ENCODE measurements at places on chromosomes 5 and 9.

DNA sequence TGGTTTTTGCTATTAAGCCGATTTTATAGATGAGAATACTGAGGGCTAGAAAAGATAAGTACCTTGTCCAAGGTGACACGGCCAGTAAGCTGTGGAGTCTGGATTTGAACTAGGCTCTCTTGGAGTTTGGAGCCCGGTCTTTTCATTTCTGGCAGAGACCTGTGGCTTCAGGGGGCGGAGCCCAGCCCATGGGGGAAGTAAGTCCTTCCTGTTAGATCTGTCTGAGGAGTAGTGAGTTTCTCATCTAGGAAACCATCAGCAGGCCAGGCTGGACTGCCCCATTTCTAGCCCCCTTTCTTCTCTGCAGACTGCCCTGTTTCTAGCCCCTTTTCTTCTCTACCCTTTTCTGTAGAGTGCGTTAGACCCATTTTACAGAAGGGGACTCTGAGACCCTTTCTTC is 521 bp upstream of the PTGS1 start:
- no peak for DNase-seq

DNA sequence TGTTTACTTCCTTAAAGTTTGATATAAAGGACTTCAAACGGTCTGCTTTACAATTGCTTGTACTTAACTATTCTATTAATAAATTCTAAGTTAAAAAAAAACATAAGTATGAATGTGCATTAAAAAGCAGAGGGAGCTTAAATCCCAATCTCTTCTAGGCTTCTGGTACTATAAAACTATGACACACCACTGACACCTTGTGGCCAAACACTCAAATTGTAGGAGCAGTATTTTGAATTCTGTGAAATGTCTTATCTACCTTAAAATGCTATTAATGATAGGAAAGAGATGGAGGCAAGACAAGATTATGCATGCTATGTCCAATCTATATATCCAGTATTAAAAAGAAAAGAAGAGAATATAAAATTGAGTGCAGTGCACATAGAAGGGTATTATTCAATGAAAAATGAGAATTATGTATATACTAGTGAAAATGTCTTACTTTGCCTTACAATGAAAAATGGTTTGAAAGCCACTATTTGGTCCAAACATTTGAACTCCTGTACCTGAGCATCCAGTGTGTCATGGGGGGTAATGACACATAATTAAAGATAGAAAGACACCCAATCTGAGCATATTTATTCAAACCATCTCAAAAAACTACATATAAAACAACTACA is 87.6 kb downstream of the ERP44 start:
- DNase-seq: peak; percentile 30

DNA sequence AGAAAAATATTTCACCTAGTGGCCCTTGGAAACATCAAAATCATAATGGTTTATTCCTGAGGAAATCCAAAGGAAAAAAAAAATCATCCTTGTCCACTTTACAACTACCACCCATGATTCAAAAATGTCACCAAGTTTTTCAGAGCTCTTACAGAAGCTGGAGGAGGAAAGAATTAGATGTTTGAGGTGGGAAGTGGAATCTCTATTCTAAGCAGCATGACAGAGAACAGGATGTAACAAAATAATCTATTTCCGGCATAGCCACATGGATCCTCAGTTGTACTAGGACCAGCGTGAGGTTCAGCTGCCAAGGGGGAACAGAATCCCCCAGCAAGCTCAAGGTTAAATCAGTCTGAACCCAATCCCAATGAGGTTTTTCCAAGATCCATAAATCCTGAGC is 40.2 kb downstream of the FBXW11 start:
- no peak for DNase-seq

- DNase-seq: no peak
Measured at GRCh38 chr9:693201-694091, 148.1 kb upstream of the DMRT1 start.

GRCh38 chr5:179187229-179187678 is 127.1 kb downstream of the ZNF354C start:
- DNase-seq: no peak

GRCh38 chr5:72515211-72515610 is 8.0 kb upstream of the ZNF366 start:
- DNase-seq: no peak

DNA sequence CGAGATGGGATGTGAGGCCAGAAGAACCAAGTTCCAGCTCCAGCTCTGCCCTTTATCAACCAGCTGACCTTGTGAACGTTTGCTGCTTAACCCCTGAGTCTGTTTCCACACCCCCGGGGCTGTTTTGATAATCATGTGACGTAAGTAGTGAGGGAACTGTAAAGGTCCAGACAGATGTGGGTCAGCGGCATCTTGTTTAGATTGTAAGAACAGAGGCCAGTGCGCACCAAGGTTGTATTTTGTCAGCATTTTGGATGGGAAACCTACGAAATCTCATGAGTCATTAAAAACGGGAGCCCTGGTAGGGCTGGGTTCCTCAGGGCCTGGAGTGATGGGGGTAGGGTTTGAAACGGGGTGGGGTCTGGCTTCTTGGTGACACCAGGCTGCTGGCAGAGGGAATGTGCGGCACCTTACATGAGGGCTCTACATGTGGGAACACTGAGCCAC is 13.8 kb upstream of the COL15A1 start:
- no peak for DNase-seq

DNA sequence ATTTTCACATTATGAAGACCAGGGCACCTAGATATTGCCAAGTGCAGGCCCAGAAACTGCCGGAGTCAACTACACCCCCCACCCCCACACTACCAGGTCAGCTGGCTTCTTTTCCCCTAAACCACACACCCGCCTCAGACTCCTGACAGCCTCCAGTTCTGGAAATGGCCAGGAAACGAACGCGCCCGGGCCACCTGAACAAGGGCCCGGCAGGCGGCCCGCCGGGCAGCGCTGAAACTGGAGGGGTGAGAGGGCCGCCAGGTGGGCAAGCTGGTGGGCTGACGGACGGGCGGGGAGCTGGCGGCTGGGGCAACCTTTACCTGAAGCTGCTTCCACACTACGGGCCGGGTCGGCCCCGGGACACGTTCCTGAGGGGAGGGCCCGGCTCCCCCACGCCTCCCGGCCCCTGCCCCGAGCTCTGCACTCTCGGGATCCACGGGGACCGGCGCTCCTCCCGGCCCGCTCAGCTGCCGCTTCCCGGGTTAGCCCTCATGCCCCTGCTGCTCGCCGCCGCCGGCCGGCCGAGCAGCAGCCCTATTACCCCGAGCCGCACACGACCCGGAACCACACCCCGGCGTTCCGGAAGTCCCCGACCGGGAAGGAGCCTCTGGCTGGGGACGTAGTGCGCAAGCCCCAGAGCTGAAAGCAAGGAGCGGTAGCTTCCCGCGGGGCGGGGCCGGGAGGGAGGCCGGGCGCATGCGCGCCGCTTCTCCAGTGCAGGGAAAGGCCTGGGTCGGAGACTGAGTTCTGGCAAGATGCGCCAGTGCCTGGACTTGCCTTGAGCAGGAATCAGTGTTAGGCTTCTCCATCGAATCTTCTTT is at the start of gene MAPKAP1:
Gene MAPKAP1 (minus strand): TSS at position 558 of the 821 bp plus-strand sequence. CDS start 34,634 bp downstream, outside the sequence.
- DNase-seq: peak; percentile 80

DNA sequence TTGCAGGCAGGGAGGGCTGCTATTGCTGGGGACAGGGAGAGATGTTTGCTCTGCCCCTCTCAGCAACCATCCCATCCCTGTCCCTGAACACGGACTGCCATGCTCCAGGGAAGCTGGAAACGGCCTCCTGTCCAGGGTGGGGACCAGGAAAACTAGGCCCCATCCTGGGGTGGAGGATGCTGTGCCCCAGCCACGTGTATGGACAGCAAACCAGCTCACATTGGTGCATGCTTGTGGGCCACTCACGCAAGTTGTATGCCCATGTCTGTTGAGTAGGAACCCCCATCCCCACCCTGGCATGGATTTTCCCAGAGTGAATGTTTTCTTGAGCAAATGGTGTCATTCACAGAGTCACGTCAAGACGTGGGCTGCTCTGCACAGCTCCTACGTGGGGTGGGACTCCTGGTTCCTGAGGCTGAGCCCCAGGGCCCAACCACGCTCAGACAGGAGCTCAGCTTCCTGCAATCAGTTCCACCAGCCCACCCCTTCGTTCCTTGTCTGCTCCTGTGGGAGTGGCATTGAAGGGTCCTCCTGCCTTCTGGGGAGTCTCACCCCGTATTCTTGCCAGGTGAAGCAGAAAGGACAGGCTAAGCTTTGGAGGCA is 4.6 kb downstream of the UNC5A start:
- no peak for DNase-seq

DNA sequence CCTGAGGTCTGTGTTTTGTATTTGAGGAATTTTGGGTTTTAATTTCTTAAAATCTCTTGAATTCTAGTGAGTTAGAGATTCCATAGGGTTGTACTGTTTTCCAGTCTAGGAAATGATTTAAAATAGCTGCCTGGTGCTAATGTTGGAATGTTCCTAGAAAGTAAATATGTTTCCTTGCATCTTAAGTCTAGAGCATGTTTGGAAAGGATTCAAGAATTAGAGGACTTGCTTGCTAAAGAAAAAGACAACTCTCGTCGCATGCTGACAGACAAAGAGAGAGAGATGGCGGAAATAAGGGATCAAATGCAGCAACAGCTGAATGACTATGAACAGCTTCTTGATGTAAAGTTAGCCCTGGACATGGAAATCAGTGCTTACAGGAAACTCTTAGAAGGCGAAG is 41.8 kb downstream of the LMNB1 start:
- no peak for DNase-seq

DNA sequence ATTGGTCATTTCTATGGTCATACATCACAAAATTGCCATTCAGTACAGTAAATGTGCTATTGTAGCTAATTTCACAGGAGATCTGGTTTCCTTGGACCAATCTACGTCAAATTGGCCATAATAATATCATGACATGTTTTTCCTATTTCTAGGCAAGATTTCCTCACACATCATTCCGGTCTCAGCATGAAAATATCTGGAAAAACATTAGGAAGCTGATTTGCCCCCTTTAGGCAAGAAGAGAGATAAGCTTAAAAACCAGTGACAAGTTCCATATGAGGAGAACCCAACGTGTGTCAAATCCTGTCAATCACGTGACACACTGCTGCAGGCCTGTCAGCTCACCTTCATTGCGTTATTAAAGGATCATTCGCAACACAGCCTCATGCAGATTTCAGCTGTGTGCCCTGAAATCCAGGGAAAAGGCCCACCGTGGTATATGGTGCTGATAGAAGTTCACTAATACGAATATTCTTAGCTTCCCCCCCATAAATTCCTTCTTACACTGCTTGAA is 153.3 kb downstream of the ST8SIA4 start:
- DNase-seq: no peak

DNA sequence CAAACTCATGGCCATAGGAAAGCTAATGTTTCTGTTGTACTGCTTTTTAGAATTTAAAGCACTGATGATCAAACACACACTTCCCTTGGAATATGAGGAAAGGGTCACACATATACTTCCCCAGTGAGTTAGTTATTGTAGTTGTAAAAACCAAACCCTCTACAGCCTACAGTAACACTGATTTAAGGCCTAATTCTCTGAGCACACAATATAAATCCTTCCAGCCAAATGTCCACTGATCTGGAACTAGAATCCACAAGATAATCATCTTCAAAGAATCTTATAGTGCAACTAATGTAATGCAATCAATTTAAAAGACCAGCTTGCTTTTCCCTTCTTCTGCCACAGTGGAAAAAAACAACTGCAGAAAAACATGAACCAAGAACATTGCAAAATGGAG is 219.3 kb downstream of the CAAP1 start:
- no peak for DNase-seq
